ENCODE measurements at places on chromosomes 5 and 9.

GRCh38 chr5:53109056-53109442 lies 508 bp downstream of the MOCS2 start:
- DNase-seq = peak; percentile 25

GRCh38 chr9:129472651-129473102 lies 148.2 kb downstream of the C9orf50 start:
- no peak for DNase-seq

- no peak for DNase-seq
These were observed 190.8 kb downstream of the SPOCK1 start for GRCh38 chr5:137308311-137308710.

GRCh38 chr5:178460598-178460997 lies 129.6 kb downstream of the COL23A1 start:
- DNase-seq = no peak

- peak; percentile 87 for DNase-seq
These were observed 1.4 kb downstream of the CHD1 start for GRCh38 chr5:98927242-98927988.

DNA sequence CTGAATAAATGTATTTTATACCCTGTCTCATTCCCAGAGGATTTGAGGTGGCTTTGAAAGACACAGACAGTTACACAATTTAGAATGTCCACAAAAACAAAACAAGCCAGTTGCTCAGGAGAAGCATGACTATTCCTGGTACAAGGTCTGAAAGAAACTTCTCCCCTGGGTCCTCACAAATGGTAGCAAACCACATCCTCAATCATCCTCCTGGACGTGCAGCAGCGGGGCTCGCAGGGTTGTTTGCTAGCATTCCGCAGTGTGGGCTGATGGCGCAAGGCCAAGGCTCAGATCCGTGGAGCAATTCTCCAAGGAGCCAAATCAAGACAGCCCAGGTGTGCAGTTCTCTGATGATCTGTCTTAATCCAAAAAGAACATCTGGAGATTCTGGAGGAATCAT lies 210.3 kb downstream of the ACTL7B start:
- DNase-seq = no peak

- peak; percentile 65 for DNase-seq
These were observed 27.9 kb downstream of the PCDH1 start for GRCh38 chr5:141850244-141850768.

- no peak for DNase-seq
These were observed 168.9 kb downstream of the MAPKAP1 start for GRCh38 chr9:125538092-125538473.

DNA sequence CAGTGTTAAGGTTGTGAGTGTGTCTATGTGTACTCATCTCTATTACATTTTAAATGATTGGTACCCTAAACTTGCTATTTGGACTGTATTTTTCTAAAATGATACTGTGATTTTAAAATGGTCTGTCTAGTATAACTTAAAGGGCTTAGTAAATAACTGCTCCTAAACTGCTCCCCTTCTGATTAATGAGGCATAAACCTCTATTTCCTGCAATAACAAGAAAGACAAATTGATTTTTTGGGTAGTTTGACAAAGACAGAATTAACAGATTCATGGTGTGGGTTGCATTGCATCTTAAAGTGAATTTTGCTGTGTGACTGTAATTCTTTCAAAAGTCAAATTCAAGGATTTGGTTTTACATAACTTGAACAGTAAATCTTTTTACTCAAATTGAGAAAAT lies 8.1 kb upstream of the LRRTM2 start:
- DNase-seq = no peak

DNA sequence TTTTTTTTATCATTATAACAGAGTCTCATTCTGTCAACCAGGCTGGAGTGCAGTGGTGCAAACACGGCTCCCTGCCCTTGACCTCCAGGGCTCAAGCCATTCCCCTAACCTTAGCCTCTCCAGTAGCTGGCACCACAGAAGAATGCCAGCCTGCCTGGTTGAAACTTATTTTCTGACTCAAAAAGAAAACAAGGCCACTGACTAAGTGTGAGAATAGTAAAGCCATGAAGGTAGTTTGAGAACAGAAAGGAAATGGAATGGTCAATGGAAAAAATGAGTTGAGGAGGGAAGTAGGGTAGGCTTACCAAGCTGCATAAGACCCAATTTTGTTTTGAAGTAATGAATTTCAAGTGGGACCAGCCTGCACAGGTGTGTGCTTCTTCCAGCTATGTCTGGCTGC lies 82.8 kb upstream of the RORB start:
- no peak for DNase-seq

DNA sequence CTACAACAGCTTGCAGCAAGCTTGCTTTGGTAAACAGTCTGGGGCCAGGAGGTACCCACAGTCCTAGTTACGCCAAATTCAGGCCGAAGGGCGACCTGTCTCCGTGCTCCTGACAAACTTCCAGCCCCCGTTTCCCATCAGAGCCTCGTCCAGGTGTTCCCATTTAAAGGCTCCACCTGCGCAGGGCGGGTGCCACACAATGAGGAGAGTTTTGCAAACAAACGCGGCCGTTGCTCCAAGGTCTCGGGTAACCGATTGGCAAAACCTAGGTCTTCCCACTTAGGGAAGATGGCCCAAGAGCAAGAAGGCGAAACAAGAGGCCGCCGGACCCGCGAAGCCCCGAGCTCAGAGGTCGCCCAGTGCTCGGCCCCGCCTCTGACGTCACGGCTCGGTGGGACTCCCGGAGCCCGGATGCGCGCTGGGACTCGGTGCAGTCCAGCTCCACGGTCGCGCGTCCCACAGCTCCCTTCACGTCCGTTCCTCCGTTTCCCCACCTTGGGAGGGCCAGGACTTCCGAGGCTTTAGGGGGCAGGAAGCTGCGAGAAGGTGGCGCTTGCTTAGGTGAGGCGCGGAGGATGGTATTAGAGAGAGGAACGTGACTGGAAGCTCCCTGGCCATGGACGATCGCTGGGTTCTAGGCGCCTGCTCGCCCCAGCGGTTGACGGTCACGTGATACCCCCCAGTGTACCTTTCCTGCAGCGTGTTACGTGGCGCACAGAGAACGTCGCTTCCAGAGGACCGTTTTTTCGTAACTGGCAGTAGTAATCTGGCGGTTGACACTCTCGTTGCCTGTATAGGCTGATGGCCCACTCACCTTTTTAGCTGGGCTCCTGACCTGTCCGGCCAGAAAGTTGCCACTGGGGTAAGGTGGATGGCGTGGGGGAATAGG lies 41.8 kb upstream of the KDM4C start:
- DNase-seq = peak; percentile 84

DNA sequence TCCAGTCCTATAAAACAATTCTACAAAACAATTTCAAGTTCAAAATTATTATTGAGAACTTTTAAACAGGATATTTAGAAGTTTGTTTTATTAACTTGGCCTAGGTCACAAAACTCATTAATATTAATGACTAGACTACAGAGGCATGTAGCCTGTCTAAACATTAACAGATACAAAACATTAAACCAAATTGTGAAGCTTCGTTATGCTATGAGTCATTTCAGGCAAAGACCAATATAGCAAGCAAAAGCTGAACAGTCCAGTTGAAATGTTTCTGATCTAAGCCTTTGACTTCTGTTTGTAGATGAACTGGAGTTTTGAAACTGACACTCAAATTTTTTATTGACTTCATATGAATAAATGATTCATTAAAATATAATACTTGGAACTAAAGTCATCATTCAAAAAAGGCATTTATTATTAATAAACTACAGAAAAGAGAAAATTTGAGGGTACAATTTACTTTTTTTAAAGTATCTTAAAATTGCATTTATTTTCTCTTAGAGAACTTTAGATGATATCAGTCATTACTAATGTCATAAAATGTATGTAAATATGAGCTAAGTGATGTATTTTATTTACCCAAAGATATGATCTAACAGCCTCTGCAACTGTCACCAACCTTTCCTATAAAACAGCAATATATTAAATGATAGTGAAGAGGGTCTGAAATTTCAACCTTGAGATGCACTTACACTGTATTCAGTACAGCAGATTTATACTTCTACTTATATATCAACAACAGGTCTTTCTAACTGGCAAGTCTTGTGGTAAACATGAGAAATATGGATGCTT lies 188.8 kb downstream of the COMMD10 start:
- DNase-seq = no peak

DNA sequence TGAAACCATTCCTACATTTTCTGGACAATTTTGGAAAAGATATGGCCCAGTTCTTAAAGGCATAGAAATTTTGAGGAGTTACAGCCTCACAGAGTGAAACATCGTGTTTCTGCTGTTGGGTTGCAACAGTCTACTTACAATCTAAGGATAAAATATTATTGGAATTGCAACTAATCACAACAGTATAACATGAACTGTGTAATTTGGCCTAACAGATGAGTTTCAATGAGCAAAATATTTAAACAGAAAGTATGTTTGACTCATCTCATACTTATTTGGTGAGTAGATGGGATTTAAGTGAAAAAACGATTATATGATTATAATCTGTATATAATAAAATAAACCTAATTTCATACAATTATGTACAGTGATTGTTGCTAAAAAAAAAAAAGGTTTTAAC lies 1061.8 kb downstream of the CDH12 start:
- no peak for DNase-seq

GRCh38 chr5:91048073-91048472 lies 335.0 kb downstream of the ARRDC3 start:
- no peak for DNase-seq

GRCh38 chr5:146005264-146005663 lies 68.9 kb downstream of the SH3RF2 start:
- DNase-seq = no peak

DNA sequence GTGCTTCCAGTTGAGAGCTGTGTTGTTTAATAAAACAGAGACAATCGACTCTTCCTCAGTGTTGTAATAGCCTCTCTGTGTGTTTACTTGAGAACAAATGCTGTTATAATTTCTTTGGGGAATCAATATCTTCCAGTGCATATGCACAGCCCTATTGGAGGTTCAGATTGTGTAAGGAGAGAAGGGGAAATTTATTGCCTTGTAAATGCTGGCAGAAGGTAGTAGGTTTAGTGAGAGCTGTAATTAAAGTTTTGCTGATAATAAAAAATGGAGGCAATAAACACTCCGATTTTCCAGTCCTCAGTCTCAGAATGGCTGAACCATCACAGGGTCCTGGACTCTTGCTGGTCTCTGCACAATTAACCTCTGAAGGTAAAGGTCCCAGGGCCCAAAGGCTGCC lies 128.3 kb downstream of the C5orf15 start:
- peak; percentile 6 for DNase-seq

DNA sequence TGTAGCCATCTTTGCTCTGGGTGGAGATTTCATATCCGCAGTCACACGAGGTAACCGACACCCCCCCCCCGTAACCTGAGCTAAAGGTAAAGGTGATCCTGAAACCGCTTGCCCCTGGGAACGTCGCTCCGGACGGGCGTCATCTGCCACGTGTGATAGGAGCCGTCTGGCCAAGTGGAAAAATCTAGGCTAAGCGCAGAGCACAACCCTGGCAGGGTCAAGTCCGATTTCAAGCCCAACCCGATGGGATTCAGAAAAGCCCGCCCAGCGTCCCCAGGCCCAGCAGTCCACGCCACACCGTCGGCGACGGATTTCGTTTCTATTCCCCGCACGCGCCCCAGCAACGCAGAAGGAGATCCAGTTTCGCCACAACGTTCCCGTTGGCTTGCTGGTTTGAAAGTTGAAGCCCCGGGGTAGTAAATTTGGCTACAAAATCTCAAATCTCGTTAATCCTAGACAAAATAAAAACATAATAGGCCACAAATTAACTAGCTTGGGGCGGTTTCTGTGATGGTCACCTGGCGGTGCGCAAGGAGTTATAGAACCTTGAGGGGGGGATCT lies 32.4 kb upstream of the NFIB start:
- no peak for DNase-seq

DNA sequence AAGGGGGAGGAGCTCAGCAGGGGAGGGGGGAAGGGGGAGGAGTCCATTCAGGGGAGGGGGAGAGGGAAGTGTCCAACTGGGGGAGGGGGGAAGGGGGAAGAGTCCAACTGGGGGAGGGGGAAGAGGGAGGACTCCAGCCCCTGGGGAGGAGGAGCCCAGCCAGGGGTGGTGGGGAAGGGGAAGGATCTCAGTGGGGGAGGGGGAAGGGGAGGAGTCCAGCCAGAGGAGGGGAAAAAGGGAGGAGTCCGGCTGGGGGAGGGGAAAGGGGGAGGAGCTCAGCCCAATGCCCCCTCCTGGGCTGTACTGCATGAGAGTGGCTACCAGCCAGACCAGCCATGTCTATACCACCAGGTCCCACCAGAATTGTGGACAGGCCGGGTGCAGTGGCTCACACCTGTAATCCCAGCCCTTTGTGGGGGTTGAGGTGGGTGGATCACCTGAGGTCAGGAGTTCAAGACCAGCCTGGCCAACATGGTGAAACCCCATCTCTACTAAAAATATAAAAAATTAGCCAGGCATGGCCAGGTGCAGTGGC lies 30.6 kb upstream of the ADAMTS2 start:
- DNase-seq = no peak

DNA sequence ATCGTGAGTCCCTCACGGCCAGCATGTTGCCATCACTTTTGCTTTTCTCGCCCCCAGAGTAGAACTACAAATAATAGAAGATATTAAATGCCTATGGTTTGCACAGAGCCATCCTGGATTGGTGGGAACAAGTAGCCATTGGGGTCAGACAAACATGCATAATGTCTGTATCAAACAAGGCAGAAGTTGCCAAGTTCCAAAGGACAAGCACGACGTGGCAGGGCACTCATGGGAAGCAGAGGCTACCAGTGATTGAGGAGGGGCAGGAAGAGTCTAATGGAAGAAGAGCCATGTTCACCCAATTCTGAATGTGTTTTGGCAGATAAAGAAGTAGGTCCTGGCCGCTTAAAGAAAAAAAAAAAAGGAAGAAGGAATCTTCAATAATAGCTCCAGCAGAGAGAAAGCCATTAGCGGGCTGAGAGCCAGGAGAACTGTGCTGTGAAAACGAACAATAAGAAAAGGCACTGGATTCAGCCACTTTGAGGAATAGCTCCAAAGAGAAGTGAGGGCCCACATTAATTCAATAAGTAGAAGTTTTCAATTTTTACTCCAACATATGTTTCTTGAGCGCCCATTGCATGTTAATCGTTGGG lies 153.7 kb upstream of the ADCY2 start:
- no peak for DNase-seq

DNA sequence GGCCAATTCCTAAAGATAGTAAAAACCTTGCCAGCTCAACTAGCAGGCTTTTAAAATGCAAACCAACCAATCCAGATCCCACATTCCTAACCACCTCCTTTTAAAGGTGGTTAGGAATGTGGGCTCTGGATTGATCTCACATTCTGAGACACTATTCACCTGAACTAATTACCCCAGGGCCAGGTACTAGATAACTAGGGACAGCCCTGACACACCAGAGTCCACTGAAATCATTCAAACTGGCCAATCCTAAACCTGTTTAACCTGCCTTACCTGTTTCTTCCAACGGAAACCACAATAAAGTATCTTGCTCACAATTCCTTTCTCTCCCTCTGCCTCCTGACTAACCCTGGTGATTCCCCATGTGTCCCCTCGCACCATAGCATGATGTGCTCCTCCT lies 168.3 kb upstream of the DMAC1 start:
- DNase-seq = no peak

- no peak for DNase-seq
These were observed 99.3 kb upstream of the LHFPL2 start for GRCh38 chr5:78747705-78748359.

DNA sequence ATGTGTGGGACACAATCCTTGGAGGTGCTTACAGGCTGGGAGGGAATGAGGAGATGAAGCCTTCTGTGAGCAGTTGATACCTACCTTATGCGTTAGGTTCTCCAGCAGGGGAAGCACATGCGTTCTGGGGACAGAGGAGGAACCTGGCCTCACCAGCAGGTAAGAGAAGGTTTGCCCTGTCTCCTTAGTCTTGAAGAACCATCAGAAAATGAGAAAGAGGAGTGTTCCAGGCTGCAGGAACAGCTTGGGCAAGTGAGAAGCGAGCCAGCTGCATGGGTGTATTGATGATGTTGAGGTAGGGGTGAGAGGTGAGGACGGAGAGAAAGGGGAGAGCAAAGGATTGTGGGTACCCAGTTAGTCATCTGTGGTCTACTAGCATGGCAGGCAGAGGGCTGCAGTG lies 156.9 kb upstream of the MVB12B start:
- DNase-seq = no peak

Data from testis (tissue), 5 donors.